PC-9 (cell line): ENCODE measurements at places on chromosomes 1 and 21. TPM values are rescaled to one million over a fixed set of nuclear protein-coding genes. Genes with fewer than 3 reads are reported as not detected.

ARHGEF19 gene
- total RNA-seq: 38.5 and 44.3 TPM in 2 replicates

MAEL gene
- not detected in 2 replicates for total RNA-seq

SVBP gene
- total RNA-seq: 32.3 and 32.6 TPM in 2 replicates

ACKR1 gene
- total RNA-seq: not detected in 2 replicates

LCE6A gene
- not detected in 2 replicates for total RNA-seq

FAM163A gene
- not detected in 2 replicates for total RNA-seq

C1orf35 gene
- 26.4 and 37.6 TPM in 2 replicates for total RNA-seq
